Activated CD8-positive, alpha-beta T cell treated with anti-CD3 and anti-CD28 coated beads, Interleukin-2, amount 10 ng/mL, durations not matched to agents 7 days and 5 days (primary cell): ENCODE measurements at places on chromosomes 4 and X. TPM values are rescaled to one million over a fixed set of nuclear protein-coding genes. Genes with fewer than 3 reads are reported as not detected.

Gene PCYT1B
- total RNA-seq = not detected

Gene ASB9
- 0.34 TPM for total RNA-seq

Gene GPM6B
- not detected for total RNA-seq

Gene SLITRK2
- not detected for total RNA-seq

Gene SFRP2
- not detected for total RNA-seq

Gene WNK3
- 0.05 TPM for total RNA-seq

Gene FAM47B
- total RNA-seq = not detected

Gene TEX13D
- total RNA-seq = not detected

Gene PHOX2B
- total RNA-seq = not detected

Gene AFM
- total RNA-seq = not detected

Gene ARHGAP6
- not detected for total RNA-seq

Gene DCAF16
- total RNA-seq = 35.8 TPM

Gene FDCSP
- not detected for total RNA-seq

DNA sequence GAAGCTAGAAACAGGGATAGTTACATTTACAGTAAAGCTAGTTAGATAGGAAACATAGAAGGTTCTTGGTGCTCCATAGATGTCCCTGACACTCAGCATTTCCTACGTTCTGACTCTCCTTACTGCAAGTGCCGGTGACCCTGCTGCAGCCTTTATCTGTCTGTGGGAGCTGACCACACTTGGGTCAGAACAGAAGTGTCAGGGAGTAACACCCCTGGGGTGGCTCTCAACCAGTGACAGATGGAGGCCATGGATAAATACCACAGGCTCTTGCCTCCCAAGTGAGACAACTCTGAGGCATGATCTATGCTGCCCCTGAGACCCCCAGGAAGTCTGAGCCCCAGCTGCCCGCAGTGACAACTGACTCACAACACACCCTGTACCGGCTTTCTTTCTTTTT is 69.8 kb downstream of the ANXA3 start:
- DNase-seq = no peak

DNA sequence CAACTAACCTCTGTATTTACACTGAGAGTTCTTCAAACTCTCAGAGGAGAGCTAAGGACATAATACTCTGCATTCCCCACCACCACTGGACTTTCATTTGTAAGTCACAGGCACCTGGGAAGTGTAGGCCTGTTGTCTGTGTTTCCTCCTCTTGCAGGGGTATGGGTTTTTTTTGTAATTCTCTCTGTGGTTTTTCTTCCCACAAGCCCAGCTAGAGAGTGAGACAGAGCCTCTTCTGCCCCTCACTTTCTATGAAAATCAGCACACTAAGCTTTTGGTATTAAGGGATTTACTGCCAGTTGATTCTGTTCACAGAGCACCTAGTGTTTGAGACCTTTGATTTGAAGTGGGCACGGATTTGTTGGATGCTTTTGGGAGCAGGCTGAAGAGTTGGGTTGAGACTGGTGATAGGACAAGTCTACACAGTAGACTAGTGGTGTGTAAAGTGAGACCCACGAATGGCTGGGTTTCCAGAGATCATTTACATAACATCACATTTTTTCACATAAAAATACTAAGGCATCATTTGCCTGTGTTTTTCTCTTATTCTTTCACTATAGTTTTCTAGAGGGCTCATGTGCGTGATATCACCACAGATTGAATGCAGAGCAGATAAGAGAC is 28.9 kb upstream of the WDR17 start:
- DNase-seq = no peak

DNA sequence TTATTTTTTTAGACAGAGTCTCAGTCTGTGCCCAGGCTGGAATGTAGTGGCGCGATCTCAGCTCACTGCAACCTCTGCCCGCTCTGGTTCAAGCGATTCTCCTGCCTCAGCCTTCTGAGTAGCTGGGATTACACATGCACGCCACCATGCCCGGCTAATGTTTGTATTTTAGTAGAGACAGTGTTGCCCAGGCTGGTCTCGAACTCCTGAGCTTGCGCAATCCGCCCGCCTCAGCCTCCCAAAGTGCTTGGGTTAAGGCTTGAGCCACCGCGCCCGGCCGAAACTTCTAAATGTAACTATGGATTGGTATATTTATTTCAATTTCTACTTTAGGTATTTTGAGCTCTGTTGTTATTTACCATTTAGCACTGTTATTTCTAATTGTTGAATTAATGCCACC is 79.4 kb downstream of the FAM193A start:
- no peak for DNase-seq

GRCh38 chrX:153471663-153472280 is 1.4 kb upstream of the HAUS7 start:
- DNase-seq = no peak

- DNase-seq = no peak
Measured at GRCh38 chr4:40192114-40193015, 4.5 kb upstream of the RHOH start.

DNA sequence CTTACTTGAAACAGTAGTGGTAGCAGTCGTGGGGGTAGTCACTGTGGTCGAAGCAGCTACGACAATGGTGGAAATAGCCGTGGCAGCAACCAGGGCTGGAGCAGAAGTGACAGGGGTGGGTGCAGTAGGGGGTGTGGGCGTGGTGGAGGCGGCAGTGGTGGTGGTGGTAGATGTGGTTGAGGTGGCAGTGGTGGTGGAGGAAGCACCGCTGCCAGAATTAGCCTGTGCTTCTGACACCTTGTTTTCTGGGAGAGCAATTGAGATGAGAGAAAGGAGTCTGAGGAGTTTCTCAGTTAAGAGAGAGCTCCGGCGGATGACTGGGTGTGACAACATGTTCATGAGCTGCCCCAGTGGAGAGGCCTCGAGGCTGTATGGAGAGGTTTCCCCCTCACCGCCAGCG is 113.5 kb upstream of the HSD17B10 start:
- DNase-seq = peak; percentile 21

- DNase-seq = no peak
Measured at GRCh38 chr4:182593402-182593801, 323.8 kb downstream of the DCTD start.

DNA sequence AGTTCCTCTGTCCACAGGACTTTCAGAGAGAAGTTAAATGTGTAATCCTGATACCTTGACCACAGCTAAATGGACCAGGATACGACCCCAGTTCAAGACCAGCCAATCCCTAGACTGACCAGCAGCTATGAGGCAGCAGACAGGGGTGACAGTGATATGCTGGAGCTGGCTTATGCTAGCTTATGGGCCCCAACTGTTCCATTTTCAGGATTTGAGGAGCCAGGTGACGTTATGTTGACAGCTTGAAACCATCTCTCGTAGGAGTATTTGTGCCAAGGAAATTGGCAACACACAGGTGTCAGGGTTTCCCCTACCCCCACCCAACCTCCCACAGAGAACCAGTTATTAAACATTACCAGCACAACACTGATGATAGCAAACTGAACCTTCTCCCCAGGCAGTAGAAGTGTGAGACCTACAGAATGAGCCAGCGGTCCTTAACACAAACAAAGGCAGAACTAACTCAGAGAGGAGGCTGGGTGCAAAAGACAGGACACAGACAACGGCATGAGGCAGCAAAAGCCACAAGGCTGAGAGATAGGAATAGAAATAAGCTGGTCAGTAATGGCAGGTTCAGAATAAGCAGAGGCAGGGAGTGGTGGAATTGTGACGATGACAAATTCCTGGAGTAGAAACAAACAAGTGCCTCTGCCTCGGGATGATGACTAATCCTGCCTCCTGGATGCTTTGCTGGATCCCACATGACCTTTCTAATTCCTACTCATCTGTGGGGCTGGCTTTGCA is 85.6 kb upstream of the CPEB2 start:
- DNase-seq = no peak

GRCh38 chr4:10106421-10107039 is 10.1 kb downstream of the WDR1 start:
- DNase-seq = peak; percentile 66

DNA sequence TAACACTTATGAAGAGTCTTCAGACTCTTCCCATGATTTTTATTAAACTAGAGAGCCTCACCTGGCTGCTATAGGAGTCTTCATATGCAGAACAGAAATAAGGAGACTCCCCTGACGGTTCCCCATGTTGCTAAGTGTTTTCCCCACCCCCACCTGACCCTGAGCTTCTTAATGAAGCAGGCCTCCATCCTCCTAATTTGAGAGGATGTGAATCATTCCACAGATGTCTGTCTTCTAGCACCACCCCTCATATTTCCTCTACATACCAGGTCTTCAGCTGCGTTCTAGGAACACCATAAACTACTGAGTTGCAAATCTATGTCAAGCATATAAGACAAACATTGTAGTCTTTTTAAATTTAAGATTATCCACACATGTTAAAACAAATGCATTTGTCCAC is 36.9 kb downstream of the RP2 start:
- no peak for DNase-seq

- DNase-seq = no peak
Measured at GRCh38 chr4:65546882-65547416, 123.3 kb downstream of the EPHA5 start.

- no peak for DNase-seq
Measured at GRCh38 chrX:9578083-9578779, 113.4 kb downstream of the TBL1X start.

- no peak for DNase-seq
Measured at GRCh38 chr4:130714006-130714405, 1618.1 kb downstream of the C4orf33 start.

DNA sequence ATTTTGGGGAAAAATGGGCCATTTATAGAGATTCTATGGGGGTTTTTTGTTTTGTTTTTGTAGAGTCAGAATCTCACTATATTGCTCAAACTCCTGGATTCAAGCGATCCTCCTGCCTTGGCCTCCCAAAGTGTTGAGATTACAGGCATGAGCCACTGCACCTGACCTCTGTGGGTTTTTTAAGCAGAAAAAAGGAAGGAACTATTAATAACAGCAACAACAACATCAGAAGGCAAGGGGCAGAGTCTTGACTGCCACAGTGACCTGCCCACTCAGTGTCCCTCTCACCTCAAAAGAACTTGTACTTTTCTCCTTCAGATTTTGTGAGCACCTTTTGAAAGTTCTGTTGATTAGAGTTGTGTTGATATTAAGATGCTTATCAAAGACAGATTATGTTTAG is 48.1 kb downstream of the FNIP2 start:
- no peak for DNase-seq

GRCh38 chr4:98733601-98734000 is 75.2 kb upstream of the TSPAN5 start:
- DNase-seq = no peak

DNA sequence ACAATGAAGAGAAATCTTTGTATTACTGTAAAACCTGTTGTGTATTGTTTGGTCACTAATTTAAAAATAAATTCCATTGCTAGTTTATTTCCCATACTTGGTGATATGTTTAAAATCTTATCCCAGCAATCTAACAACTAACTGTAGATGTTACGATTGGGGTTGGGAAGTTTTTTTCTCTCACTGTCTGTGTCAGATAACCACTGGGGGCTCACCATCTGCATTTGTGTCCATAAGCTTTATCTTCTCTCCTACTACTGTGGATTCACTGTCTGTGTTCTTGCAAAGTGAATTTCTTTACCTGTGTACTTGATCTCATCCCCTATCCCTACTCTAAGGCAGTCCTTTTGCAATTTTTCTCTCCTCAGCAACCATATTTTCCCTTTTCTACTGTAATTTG is 81.3 kb downstream of the STIM2 start:
- no peak for DNase-seq

DNA sequence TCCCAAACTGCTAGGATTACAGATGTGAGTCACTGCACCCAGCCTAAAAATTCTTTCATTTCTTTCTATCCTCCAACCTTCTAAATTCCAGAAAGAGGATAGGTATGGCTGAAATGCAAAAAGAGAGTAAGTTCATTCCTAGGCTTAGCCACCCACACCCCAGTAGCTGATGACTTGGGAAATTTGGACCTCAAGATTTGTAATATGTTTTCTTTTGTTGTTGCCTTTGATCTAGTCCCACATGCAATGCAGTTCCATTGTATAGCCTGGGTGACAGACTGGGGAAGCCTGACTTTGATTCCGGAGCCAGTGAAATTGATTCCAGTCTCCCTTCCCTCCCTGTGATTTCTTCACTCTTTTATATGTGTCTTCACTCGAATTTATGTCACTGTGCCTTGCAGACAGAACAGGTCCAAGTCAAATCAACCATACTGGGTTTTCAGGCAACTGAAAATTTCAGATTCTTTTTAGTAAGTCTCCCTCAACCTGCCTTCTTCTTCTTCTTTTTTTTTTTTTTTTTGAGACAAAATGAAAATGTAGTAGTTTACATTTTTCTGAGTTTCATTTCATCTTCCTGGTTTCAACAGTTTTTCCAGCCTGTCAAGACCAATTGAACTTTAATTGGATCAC is 176.2 kb upstream of the RBPJ start:
- DNase-seq = no peak

- DNase-seq = no peak
Measured at GRCh38 chr4:159496248-159496647, 393.4 kb downstream of the RAPGEF2 start.

DNA sequence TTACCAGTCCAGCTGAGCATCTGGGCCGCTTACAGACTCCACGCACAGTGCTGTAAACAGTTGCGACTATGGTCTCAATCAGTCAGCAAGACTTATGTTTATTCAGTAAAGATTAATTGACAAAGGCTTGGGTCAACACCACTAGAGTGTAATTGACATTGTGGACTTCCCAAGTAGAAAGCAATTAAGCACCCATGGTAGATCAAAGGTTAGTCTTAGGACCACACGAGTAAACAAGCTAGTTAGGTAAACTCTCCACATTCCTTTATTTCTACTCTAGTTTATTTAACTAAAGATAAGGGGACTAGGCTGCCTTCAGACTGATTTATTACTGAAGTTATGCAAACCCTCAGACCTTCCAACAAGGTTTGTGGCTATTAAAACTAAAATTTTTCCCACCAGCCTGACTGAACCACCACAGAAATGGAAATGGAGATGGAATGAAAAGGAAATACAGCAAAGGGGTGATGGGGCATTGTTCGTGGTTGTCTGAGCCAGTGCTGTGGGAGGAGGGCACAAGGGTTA is 44.2 kb downstream of the MTHFD2L start:
- no peak for DNase-seq

- no peak for DNase-seq
Measured at GRCh38 chr4:20086799-20087521, 164.7 kb upstream of the SLIT2 start.

- no peak for DNase-seq
Measured at GRCh38 chr4:61201961-61202637, 2.0 kb downstream of the ADGRL3 start.

DNA sequence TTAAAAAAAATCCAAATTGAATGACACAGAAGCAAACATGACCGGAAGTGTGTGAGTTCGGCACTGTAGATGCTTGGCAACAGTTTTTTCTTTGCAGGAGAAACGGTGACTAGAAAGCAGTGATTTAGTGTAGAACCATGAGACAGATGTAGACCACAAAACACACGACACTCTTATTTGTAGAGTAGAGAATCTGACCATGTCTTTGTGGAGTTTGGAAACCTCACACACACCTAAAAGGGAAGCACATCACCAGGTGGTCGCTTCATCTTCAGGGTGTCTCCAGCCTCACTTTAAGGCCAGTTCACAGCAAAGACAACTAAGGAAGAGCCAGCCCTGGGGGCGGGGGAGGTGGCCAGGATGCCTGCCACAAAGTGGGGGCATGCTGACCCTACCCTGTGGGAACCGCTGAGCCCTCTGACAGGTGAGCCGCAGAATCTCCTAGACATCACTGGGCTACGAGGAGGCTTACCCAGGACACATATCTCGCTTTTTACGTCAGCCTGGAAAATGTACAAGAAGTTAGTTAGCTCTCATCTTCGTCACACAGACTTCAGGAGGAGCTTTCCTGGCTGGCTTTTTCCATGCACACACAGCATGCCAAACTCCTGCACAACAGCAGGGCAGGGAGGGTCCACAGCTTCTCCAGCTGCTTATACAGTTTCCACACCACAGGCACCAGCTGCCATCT is 64.4 kb upstream of the PDLIM3 start:
- DNase-seq = no peak
